Heart left ventricle (tissue), 16 donors: ENCODE measurements at places on chromosomes 5 and 9. TPM values are rescaled to one million over a fixed set of nuclear protein-coding genes. Genes with fewer than 3 reads are reported as not detected.

DNA sequence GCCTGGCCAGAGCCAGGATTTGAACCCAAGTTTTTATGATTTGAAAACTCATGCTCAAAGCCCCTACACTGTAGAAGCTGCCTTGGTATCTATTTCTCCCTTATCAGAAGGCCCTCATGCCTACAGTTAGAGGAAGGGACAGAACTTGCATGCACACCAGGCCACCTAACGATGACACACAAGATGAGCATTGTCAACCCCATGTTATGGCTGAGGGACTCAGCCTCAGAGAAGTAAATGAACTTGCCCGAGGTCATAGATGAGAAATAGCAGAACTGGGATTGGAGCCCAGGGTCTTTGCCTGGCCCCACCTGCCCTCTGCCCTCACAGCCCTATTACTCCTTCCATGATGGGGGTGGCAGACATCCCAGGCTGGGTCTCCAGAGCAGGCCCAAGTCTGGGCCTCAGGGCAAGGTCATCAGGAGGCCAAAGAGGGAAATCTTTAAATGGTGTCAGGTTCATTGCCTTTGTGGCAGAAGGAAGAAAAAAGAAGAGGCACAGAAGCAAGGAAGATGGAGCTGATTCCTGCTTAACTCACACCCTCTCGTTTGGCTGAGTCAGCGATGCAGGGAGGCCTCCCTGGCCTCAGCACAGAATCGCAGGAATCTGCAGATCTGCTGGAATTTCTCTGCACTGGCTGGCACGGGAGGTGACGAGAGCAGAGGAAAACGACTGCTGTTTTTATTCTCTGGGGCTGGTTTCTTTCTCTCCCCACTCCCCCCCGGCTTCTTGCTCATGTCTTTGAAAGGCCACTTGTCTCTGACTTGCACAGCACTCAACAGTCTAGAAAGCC is 20.6 kb upstream of the CRB2 start:
- DNase-seq = no peak
- H3K36me3 ChIP-seq = no peaks in the 10 kb centered on the region
- H3K4me3 ChIP-seq = no peak overlapping the region
- no peaks in the 10 kb centered on the region for H3K27me3 ChIP-seq
- peaks cover 12% of the 10 kb centered on the region for H3K4me1 ChIP-seq

GRCh38 chr5:41186143-41186542 is 27.2 kb downstream of the C6 start:
- H3K27me3 ChIP-seq = no peaks in the 10 kb centered on the region
- no peak for DNase-seq

TCF7 gene
- 2.9 TPM for total RNA-seq

GRCh38 chr9:16726029-16726428 is 144.4 kb downstream of the BNC2 start:
- DNase-seq = no peak
- H3K27ac ChIP-seq = peak overlapping the region; percentile 59
- no peaks in the 10 kb centered on the region for H3K4me1 ChIP-seq
- H3K27me3 ChIP-seq = peaks cover 26% of the 10 kb centered on the region

ISOC1 gene
- total RNA-seq = 56.6 TPM

DNA sequence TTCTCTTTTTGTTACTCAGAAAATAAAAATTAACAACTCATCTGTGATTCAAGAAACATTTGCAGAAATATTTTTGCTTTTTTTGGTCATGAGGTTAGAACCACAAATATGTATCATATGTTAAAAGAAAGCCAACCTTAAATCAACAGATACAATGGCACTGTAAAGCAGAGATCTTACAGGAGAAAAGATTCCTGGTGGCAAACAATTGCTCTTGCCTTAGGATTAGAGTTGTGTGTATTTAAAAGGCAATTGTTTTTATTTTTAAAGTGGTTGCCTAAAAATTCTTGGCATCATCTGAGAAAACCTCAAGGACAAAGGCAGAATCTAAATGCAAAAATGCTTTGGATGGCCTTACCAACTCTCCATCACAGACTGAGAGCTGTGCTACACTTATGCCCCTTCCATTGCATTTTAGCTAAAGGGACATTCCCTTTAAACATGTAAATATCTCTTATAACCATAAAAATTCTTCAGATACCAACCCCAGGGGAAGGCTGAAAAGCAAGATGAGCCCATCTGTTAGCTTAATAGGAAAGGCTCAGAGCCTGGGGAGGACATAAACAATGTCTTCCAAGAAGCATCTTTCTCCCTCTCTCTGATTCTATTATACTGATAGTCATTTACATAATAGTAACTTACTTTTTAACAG is 100.4 kb downstream of the FAM114A2 start:
- H3K4me1 ChIP-seq = no peaks in the 10 kb centered on the region
- H3K27ac ChIP-seq = no peak overlapping the region
- no peak for DNase-seq

PRUNE2 gene
- 0.51 TPM for total RNA-seq

CXCL14 gene
- 0.90 TPM for total RNA-seq
